Activated naive CD8-positive, alpha-beta T cell treated with anti-CD3 and anti-CD28 coated beads, Interleukin-2, amount 50 U/mL, for 16 hours (primary cell): ENCODE measurements at places on chromosomes 3 and 15.

- no peak for DNase-seq
Observed at GRCh38 chr15:81235276-81236123, 38.8 kb downstream of the IL16 start.

DNA sequence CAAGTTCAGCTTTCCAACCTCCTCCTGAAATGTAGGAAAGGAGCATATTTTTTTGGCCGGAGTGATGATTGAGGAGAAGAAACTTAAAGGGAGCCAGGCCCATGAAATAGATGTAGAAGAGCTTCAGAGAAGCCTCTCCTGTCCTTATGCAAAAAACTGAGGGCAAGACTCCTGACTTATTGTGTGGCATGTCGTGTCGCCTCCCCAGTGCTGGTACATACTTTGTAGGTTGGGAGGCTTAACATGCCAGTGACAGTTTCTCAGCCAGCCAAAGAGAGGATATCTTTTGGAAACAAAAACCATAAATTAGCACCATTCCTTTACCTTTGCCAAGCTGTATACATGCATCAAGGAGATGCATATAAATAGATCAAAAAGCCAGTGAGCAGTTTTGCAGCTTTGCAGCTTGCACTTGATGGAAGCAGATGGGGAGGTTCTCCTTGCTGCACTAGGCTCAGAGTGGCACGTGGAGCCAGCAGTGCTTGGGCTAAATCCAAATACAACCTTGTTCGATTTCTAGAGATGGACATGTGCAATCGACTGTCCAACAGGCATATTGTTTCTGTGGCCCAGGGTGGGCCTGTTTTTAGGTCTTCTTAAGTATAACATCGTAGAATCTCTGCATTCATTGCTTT, 10.2 kb downstream of the SLCO3A1 start:
- DNase-seq: no peak

- no peak for DNase-seq
Observed at GRCh38 chr3:123605789-123606234, 21.0 kb upstream of the HACD2 start.

- DNase-seq: no peak
Observed at GRCh38 chr3:89565098-89565497, 457.7 kb downstream of the EPHA3 start.

- no peak for DNase-seq
Observed at GRCh38 chr15:44265757-44266156, 22.8 kb upstream of the GOLM2 start.

DNA sequence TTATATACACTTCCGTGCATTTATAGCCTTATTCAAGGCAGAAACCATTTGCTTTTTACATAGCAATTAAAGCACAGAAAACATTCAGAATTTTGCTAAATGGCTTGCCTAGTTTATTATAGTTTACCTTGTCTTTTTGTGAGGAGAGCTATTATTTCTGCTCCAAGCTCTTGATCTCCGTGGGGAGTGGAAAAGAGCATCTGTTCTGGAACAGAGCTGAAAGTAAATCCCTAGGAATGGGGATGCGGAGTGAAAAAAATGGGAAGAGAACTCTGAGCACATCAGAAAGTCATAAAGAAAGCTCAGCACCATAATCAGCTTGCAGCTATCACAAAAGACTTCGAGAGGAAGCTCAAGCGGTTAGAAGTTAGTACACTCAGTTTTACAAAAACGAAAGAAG, 1006.7 kb downstream of the ROBO2 start:
- no peak for DNase-seq

- DNase-seq: no peak
Observed at GRCh38 chr15:41688671-41689070, 28.5 kb downstream of the MGA start.

GRCh38 chr3:72086042-72086742, 301.2 kb upstream of the PROK2 start:
- DNase-seq: no peak

GRCh38 chr3:56467108-56467507, 1.2 kb downstream of the ERC2 start:
- DNase-seq: no peak

DNA sequence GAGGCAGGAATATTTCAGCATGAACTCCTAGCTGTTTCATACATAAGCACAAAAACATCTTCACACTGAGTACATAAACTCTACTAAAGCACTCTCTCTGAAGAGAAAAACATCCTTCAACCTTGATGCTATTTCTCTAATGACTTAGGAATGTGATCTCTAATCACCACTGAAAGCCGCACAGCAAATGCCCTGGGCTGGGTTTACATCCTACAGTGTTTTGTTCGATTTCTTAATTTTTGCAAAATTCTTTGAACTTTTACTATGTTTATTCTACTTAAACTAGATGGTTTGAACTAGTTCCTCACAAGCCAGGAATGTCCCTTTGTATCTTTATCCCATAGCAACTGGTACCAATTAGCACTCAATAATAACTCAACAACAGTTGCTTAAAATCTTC, 130.9 kb upstream of the ABI3BP start:
- DNase-seq: no peak

- DNase-seq: no peak
Observed at GRCh38 chr3:47685037-47685436, 96.7 kb downstream of the SMARCC1 start.

GRCh38 chr15:86183596-86184491, 104.2 kb downstream of the AGBL1 start:
- no peak for DNase-seq

DNA sequence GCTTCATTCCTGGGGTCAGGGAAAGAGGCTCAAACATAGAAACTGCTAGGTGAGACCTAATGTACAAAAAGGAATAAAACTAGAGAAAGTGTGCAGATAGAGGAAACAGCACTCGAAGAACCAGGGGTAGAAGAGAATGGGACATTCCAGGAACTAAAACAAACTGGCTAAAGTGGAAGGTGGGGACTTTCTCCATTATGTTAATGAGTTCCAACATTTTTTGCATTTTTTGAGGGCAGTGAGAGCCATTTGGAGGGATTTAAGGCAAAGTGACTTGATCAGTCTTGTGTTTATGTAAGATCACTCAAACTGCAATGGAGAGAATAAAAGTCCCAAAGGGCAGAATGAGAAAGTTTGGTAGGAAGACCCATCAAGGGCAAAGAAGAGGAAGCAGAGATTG, 20.6 kb upstream of the SLC4A7 start:
- DNase-seq: no peak

DNA sequence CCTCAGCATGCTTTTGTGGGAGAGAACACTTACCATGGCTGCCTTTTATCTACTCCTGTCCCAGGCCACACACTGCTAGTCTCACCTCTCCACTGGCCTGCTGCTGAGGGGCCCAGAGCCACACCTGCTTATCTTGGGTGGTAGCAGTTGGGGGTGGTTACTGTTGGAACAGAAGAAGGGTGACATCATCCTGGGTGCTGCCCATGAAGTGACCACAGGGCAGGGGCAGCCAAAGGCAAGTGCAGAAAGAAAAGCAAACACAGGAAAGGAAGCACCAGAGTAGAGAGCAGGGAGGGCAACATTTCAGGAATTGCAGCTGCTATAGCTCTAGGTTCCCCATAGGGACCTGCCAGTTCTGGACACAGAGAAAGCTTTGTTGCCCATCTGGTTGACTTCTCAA, 345.2 kb downstream of the VPS13C start:
- no peak for DNase-seq

DNA sequence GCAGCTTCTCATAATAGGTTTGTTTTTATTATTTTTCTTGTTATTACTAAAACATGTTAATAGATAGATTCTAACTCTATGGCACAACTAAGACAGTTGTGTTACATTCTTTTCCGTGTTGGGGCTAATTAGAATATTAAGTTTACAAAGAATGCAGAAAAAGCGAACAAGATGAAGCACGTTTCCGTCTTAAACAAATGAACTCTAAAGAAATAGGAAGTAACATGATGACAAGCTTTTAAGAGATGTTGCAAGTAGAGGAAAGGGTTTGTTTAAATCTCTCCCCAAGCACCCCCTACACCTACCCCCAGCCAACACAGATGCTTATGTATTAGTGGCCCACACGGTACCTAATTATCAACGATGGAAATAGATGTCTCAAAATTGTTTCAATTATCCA, 207.1 kb downstream of the TP63 start:
- DNase-seq: no peak

- no peak for DNase-seq
Observed at GRCh38 chr15:62953021-62953420, 89.5 kb upstream of the TPM1 start.

- no peak for DNase-seq
Observed at GRCh38 chr15:78182821-78183220, 33.7 kb downstream of the IDH3A start.

GRCh38 chr3:71893702-71894479, 108.9 kb upstream of the PROK2 start:
- no peak for DNase-seq

- DNase-seq: no peak
Observed at GRCh38 chr3:34842706-34843480, 796.4 kb upstream of the ARPP21 start.

DNA sequence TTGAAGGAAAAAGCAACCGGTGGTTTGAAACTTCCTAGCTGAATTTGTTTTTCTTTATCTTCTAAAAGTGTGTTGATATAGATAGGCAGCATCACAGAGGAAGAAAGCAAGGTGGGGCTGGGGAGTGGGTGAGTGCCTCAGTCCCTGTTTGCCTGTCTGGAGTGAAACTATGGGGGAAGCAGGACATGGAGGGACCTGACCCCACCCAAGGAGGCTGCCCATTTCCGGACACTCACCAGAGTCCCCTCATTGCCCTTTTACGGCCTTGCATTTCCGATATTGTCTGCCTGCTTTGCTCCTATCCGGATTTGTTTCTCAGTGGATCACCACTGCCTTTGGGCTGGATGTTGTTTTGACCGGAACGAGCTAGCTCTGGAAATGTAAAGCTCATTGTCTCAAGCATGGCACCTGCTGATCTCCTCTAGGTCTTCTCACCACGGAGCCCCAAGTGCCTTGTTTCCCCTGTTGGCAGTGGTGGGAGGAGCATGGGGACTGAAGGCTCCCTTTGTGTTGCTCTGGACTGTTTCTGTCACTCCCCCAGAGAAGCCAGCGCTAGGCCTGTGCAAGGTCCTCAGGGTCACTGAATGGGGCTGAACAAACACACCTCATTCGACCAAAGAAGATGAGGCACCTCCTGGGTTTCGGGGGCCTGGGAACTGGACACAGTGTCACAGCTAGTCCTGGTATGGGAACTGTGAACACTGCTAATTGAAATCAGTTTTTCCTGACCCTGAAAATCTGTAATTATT, 7.0 kb downstream of the CLDN11 start:
- no peak for DNase-seq

- DNase-seq: no peak
Observed at GRCh38 chr3:101902041-101902440, 52.7 kb downstream of the NFKBIZ start.

DNA sequence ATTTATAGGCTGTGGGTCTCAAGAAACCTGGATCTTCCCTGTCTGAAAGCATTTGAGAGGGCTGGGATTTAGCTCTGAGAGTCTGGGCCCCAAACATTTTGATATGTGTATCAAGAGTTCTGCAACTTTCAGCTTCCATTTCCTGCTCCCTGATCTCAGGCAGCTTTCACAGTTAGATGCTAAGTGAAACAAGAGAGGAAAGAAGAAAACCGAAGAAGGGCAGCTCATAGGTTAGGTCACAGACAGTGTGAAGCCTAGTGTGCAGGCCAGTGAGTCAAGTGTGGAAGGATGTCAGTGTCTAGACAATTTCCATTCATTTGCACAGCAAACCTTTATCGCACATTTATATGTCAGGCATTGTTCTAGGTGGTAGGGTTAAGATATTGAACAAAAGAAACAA, 173.6 kb upstream of the PROK2 start:
- DNase-seq: no peak
